ENCODE measurements at places on chromosomes 3 and 15.
A peak's percentile ranks its signal among the peaks of the same experiment; 100 is the strongest.

- no peak for DNase-seq
These were observed 16.1 kb upstream of the PLOD2 start for GRCh38 chr3:146177072-146177471.

GRCh38 chr15:57747206-57747896 is 40.8 kb downstream of the POLR2M start:
- no peak for DNase-seq

GRCh38 chr3:72338942-72339669 is 509.1 kb downstream of the SHQ1 start:
- peak; percentile 38 for DNase-seq

GRCh38 chr15:78222745-78223395 is 11.5 kb downstream of the ACSBG1 start:
- DNase-seq, result no peak

DNA sequence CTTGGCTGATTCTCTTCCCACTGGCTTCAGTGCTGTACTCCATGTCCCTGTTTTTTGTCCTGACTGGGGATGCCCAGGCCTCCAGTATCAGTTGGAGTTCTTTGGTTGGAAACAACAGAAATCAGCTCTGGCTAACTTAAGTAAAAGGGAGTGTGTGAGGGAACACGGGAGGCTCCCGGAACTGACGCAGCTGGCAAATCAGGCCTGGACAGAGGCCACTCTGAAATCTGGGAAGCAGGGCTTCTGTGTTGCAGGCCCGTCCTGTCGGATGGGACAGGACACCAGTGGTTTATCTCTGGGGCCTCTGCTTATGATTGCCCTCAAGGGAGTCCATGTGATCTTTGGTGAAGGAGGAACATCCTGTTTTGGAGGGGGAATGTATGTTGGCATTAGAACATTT is 124.3 kb downstream of the CHCHD6 start:
- no peak for DNase-seq

DNA sequence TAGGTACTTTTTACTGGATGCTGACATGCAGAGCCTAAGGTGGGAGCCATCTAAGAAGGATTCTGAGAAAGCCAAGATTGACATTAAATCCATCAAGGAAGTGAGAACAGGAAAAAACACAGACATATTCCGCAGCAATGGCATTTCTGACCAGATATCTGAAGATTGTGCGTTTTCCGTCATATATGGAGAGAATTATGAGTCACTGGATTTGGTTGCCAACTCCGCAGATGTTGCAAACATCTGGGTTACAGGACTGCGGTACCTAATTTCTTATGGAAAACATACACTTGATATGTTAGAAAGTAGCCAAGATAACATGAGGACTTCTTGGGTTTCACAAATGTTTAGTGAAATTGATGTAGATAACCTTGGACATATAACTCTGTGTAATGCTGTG is 125.1 kb downstream of the PLCL2 start:
- DNase-seq, result no peak

Measured in NCI-H460 (cell line).